ENCODE measurements at places on chromosomes 7 and 10.

GRCh38 chr10:28996947-28997551 is 291.8 kb upstream of the LYZL1 start:
- DNase-seq = no peak

DNA sequence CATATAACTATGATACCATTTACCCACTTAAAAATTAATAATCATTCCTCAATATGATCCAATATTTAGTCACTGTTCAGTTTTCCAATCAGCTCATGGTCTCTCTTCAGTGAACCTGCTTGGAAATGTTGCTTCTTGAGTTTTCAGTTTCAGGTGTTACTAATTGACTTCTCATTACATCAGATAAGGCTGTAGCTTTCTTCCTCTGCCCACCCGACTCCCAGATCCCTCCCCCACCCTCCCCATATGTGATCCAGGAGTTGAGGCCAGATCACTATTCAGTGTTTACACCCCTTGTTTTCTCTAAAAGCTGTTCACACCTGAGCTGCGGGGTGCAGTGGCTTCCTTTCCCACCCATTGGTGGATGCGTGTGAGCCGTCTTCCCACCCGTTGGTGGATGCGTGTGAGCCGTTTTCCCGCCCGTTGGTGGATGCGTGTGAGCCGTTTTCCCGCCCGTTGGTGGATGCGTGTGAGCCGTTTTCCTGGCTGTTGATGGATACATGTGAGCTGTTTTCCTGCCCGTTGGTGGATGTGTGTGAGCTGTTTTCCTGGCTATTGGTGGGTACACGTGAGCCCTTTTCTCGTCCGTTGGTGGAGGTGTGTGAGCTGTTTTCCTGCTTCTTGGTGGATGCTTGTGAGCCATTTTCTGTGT is 3.2 kb upstream of the MTG1 start:
- DNase-seq = no peak

GRCh38 chr10:119059557-119059956 is 21.1 kb downstream of the EIF3A start:
- no peak for DNase-seq

DNA sequence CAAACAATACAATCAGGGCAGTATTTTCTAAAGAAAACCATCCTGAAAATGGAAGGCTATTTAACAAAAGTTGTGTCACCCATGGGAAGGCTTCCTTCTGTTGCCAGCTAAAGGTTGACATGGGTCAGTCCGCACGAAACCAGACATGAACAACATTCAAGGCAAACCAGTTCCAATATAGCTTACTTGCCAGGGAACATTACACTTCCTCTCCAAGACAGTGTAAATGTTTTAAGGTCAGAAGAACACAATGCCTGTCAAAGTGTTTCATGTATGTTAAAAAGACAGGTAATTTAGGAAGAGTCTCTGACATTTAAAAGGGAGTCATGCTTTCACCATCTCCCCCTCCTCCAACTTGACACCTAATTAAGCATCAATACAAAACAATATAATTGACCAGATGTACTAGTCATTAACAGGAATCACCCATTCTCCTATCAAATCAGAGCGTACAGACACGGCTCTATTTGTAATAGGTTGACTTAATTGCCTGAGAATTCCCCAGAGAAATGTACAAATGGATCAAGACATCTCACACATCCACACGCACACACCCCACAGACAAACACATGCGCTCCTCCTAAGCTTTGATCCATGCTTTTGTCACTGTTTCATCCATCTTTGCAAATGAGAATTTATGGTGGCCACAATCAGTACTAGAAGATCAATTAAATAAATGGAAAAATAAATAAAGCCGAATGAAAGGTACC is 69.5 kb downstream of the CACNA2D1 start:
- DNase-seq = no peak

GRCh38 chr10:79375321-79376077 is 28.2 kb downstream of the PPIF start:
- no peak for DNase-seq

- DNase-seq = peak; percentile 55
Measured at GRCh38 chr7:81484261-81484660, 285.6 kb downstream of the HGF start.

DNA sequence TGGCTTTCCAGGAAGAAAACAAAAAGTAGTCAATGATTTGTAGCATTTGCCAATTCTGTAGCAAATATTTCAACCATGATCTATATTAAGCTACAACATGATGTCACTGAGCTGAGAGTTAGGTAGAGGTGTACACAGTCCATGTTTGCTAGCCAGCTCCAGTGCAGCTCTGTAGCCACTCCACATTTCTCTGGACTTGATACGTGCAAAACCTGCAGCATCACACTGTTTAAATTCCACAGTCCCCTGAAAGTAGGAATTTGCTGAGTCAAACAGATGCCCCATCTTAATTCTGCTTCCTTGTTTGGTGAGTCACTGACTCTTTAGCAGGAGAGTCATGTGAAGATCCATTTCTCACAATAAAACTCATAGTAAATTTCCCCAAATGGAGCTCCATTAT is 89.8 kb upstream of the LRRTM3 start:
- DNase-seq = no peak

GRCh38 chr7:835485-836401 is 3.5 kb downstream of the SUN1 start:
- no peak for DNase-seq

DNA sequence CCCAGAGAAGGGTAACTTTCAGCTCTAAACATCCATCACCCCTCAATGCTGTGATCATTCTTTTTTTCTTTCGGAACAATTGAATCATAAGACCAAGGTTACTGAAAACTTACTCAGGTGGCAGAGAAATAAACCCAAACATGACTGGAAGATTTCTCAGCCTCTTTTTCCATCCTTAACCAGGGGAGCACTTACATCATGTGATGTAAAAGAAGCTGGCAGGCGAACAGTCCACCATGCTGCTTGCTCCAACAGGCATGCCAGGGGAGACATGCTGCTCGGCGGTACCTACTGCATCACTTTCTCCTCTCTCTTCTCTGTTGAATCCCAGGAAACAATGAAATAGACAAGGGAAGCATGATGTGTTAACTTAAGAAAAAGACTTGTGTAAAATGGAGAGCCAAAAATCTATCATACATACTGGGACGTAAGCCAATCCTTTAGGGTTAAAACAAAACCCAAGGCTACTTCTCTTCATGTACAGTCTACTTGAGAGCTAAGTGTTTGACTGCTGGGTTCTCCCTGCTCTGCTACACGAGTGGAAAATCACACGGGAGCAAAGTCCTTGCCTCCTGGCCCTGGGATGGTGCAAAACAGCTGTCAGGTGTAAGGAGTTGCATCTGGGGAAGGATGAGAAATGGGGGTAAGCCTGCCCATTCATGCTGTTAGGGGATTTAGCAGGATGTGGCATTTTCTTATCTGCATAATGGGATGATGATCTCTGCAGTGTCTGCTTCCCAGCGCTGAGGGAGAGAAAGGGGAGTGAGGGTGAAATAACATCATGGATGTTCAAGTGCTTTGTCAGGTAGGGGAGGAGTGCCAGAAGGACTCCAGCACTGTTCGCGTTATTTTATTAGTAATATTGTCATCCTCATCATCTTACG is 64.3 kb upstream of the ZNF438 start:
- no peak for DNase-seq

- DNase-seq = no peak
Measured at GRCh38 chr10:97623277-97623676, 10.0 kb downstream of the MORN4 start.

- DNase-seq = no peak
Measured at GRCh38 chr7:143384148-143384547, 3.0 kb downstream of the ZYX start.

DNA sequence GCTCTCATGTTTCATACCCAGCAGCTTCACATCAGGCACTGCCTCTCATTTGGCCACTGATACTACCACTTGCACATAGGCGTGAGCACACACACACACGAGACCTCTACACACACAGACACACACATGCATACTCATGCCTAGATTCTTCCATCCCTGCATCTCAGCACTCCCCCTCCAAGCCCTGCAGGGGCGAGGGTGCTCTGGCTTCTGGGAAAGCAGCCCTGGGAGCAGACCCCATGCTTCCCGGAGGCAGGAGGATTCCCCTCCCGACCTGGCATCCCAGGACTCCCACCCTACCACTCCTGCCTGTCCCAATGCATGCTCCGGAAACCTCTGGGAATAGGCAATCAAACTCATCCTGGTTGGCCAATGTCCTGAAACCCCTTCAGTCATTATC is 89.1 kb upstream of the SMNDC1 start:
- no peak for DNase-seq

DNA sequence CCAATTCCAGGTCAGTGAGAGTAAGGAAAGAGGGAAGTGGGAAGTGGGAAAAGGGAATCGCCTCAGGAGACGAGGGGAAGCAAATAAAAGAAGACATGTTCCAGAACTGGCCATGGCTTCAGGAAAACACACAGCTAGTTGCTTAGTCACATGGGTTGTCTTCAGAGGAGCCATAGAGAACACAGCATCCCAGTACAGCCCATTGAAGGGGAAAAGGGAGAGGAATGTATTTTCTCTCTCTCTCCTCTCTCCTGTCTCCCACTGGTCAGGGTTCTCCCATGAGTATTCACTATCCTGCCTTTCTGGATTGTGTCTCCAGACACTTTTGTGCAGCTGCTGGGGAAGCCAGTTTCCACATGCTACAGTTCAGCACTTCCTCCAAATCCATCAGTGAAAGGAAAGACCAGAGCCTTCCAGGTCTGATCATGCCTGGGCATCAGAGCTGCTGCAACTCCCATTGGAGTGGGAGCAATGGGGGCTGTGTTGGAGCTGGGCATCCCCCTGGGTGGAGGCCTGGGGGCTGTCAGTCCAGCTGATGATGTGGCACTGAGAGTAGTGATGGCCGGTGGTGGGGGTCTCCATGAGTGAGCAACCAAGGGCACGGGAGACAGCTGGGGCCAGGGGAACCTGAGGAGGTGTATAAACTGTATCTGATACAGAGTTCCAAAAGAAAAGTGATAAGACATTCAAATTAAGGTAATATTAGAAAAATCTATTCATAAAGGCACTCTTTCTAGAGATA is 38.6 kb downstream of the MAP3K8 start:
- no peak for DNase-seq

GRCh38 chr7:111393011-111393754 is 169.1 kb downstream of the IMMP2L start:
- no peak for DNase-seq

DNA sequence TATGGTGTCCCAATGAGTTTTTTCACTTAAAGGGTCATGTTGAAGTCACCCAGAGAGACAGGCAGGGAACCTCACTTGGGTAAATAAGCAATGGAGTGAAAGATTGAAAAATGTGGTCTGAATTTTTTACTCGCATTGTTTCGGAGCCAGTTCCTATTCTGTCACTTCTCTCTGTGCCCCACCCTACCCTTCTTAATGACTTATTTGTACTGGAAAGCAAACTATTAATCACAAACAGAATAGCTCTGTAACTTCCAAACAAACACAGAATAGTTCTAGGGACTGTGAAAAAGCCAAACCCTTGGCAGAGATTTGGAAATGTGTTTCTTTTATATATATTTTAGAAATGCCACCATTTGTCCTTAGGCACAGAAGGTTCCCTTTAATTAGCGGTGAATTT is 76.0 kb downstream of the LRMDA start:
- DNase-seq = no peak

DNA sequence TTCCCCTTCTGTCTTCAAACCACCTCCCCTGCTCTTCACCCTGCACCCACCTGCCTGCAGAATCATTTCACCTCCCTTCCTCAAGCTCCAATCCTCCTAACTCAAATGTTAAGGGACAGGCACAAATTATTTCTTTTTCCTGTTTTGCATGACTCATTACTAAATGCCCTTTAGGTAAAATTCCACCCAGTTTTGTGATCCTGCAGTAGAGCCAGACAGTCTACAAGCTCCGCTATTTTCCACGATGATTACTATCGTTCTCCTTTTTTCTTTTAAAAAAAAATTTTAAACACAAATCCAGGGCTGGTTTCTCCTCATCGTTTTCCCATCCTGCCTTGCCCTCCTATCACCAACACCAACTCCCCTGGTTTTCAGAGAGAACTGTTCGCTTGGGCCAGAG is 186.8 kb upstream of the YAE1 start:
- DNase-seq = no peak

DNA sequence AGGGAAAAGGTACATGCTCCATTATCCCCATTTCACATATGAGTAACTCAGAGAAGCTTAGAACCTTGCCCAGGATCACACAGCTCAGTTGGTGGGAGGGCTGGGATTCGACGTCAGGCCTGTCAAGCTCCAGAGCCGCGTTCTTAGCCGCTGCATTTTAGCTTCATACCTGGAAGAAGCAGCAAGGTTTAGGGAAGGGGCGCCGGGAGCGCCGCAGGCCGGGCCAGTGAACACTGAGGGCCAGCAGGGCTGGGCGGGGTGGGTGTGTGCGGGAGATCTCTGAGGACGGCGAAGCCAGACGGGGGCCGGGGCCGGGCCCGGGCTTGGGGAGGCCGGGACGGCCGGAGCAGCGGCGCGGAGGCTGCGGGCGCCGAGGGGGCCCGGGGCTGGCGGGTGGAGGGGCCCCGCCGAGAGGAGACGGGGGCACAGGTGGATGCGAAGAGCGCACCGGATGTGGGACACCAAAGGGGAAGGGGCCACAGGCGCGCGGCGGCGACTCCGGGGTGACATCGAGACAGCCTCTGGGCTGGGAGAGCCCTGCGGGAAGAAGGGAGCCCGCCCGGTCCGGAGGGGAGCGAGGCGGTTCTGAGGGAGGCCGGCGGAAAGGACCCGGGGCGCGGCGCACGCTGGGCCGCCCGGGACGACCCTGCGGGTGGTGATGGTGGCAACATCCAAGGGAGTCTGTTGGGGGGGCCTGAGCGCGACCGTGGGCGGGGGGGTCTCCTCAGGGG is 498 bp downstream of the NDST2 start:
- peak; percentile 4 for DNase-seq

DNA sequence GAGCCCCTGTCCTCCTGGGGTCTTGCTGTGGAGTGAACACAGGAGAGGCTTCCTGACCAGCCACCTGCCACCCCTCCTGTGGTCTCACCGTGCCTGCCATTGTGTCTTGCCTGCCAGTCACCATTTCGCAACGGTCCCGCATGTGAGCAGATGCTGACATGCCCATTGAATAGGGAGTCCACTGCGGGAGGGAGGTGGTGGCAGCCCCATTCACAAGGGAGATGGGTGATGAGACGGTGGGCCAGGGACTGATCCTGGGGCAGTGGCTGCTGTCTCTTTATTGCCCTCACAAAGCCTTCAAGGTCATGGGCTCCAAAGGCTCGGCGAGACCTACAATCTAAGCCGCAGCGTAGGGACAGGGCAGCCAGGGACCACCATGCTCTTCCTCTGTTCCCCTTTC is 76.0 kb upstream of the NPTX2 start:
- no peak for DNase-seq

GRCh38 chr7:98305951-98306535 is 24.6 kb downstream of the BRI3 start:
- DNase-seq = no peak

- DNase-seq = no peak
Measured at GRCh38 chr7:115763347-115763746, 267.2 kb downstream of the TFEC start.
